NCI-H146 (cell line): ENCODE measurements at places on chromosomes 1 and 21.

DNA sequence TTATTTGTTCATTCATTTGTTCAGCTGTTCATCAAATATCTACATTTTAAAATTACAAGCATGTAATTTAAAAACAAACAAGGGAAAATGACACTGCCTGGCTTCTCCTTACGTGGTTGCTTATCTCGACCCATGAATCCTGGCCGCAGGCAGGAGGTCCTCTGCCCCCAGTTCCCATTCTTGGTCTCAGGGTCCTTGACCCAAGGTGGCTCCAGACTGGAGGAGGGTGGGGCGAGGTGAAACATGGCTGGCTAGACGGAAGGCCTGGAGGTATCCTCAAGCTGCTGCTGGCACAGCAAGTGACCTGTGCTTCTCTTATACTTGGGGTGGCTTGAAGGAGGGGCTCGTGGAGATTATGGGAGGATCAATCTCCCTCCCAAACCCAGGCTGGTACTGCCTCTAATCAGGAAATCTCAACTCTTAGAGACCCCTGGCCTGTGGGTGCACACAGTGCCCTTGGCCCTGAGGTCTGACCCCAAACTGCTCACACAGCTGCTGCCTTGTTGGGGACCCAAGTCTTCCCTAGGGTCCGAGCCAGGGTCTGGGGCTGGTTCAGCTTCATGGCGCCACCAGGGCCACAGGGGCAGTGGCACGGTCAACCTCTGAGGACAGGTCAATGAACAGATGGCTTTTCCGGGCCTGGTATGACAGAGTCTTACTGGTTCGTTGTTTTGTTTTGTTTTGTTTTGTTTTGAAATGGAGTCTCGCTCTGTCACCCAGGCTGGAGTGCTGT is 63.7 kb downstream of the SCCPDH start:
- DNase-seq: no peak

DNA sequence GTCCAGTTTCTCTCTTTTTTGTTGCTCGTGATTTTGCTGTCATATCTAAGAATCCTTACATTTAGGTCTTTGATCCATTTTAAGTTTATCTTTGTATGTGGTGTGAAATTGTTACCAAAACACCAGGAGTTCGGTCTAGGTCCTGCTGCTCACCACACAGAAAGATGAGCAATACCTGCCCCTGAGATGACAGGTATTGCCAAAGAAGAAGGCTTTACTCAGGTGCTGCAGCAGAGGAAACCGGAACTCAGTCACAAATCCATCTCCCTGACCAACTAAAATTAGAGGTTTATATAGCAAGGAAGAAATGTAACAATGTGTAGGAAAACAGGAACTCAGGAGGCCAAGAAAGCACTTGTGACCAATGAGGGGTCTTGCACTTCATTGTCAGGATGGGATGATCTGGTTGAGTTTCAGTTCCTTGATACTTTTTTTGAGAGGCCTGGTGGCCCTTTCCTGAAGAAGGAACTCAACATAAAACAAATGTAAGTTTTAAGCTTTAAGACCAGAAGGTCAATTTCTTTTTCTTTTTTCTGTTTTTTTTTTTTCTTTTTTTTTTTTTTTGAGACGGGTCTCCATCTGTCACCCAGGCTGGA is 16.5 kb upstream of the SETDB1 start:
- DNase-seq: no peak

- peak; percentile 54 for DNase-seq
Measured at GRCh38 chr1:39852214-39852791, 31.0 kb downstream of the TRIT1 start.

DNA sequence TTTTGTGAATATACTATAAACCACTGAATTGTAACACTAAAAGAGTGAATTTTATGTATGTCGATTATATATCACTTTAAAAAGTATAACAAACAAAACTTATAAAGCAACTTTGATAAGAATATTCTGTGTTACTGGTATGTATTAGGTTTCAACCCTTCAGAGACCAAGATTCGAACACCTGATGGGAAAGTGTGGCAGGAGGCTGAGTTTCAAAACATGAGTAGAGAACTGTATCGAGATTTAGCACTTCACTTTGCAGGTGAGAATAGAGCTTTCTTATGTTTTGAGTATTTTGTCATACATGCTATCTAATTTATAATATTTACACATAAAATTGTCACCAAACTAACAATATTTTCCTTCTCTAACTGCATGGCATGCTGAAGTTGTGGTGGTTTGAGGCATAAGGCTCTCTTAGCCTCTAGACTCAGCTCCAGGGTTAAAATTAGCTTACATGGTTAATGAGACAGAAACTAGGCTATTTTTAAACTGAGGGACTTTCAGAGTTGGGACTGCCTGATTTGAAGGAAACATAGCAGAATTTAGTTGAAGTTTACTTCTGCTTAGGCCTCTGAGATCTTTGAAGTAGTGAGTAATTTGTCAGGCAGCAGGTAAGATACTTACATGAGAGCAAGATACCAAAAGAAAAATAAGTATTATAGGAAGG is 48.6 kb downstream of the CEP350 start:
- DNase-seq: no peak

- DNase-seq: no peak
Measured at GRCh38 chr1:245495681-245496080, 340.9 kb downstream of the KIF26B start.

- no peak for DNase-seq
Measured at GRCh38 chr21:36288651-36289243, 31.2 kb upstream of the MORC3 start.

DNA sequence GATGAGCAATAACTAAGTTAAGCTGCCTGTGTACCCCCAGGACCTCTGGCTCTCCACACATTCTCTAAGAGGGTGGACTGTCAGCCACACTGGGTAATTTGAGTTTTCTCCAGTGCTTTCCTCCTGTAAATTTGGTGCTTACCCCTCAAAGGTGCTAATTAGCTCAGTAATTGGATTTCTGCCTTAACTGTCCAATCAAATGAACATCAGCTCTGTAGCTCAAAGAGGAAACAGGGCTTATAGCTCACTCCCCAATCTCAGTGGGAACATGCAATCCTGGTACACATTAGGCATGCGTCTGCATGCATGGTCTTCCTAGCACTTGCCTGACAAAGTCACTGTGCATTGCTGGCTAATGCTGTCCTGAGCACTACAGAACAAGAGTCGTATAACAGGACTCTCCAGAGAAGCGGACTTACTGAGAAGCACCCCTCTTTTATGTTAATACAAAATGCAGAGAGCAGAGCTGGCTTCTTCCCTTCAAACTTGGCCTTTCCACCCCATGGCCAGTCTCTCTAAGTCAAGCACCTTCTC is 110.1 kb downstream of the NTPCR start:
- DNase-seq: no peak

GRCh38 chr1:70003211-70003908 is 202.0 kb downstream of the LRRC40 start:
- DNase-seq: no peak

GRCh38 chr1:162753001-162753658 is 37.4 kb upstream of the HSD17B7 start:
- DNase-seq: no peak

DNA sequence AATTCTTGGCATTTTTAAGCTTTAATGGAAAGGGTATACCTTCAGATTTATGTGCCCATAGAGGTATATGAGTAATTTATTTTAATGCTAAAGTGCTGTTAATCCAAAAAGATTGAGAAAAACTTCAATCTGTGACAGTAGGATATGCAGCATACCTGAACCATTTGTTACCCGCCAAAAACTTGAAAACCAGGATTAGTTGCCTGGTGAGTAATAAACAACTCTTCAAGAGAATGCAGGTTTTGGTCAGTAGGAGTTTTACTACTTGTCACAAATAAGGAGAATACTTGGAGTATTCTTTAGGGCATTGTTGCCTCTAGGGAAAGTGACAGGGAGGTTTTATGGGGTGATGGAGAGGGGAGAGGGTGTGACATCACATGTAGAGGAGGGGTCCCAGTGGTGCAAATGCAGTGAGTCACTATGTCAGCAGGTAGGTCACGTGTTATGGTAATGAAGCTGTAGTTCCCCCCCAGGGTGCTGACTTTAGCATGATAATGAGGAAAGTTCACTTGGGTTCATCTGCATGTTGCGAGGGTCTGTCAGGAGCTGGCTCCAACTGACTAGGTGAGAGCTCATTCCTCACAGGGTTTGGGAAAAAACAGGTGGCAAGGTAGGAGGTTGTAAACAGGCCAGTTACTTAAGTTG is 23.1 kb downstream of the USP25 start:
- no peak for DNase-seq
